Globus pallidus (tissue), 1 donor: ENCODE measurements at places on chromosomes 2 and 18.

GRCh38 chr2:105118960-105119359, 81.1 kb downstream of the MRPS9 start:
- DNase-seq: no peak

GRCh38 chr18:52678034-52678433, 338.0 kb downstream of the DCC start:
- no peak for DNase-seq

DNA sequence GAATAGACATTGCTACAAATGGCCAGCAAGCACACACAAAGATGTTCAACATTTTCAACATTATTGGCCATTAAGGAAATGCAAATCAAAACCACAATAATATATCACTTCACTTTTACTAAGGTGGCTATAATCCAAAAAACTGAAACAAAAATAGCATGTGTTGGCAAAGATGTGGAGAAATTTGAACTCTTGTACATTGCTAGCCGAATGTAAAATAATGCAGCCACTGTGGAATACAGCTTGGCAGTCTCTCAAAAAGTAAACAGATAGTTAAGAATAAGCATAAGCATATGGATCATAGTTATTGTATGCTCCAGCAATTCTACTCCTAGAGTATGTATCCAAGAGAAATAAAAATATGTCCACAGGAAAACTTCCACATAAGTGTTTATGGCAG, 192.5 kb downstream of the EN1 start:
- no peak for DNase-seq

GRCh38 chr2:106185475-106186184, 8.5 kb downstream of the UXS1 start:
- DNase-seq: no peak

DNA sequence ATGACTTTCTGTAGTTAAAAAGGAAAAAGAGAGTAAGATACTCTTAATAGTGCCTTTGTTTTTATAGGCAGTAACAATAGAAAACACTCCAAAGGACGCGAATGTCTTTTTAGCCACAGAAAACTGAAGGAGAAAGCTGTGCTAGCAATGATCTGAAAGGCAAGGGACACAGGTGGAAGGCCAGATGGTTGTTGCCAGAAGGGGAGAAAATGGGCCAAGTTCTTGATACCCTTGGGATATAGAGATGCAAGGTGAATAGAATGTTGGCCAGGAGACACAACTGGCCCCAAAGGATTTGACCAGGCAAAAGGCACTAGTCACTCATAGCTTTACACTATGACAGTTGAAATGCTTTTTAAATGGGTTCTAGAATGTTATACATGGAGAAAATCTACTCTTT, 180.0 kb downstream of the NRXN1 start:
- no peak for DNase-seq
